ENCODE measurements at places on chromosomes 3 and 15.

GRCh38 chr15:73760330-73761329 lies 7.5 kb upstream of the INSYN1 start:
- DNase-seq: no peak

GRCh38 chr3:31980530-31981205 lies 394 bp downstream of the OSBPL10 start:
- no peak for DNase-seq

- no peak for DNase-seq
Observed at GRCh38 chr3:35678643-35679161, 39.4 kb downstream of the ARPP21 start.

DNA sequence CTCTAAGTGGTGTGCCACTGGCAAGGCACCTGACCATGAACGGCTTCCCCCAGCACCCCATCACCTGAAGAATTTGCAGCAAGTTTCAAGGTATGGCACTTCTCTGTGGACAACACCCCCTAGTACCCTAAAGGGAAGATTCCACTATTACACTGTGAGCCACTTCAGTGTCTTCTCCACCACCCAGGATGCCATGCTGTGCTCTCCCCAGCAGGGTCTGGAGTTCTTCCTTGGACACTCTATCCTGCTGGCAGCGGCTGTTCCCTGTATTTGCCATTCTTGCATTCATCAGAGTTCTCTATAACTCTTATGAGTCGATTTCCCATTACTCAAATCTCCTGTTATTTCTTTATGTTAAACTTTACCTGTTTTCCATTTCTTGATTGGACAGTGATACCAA lies 33.9 kb upstream of the RNU6-1 start:
- DNase-seq: no peak

GRCh38 chr15:94930441-94930840 lies 699.1 kb downstream of the MCTP2 start:
- no peak for DNase-seq

- DNase-seq: no peak
Observed at GRCh38 chr3:192039593-192039992, 578.6 kb downstream of the PYDC2 start.

- no peak for DNase-seq
Observed at GRCh38 chr15:38894243-38894948, 329.8 kb upstream of the RASGRP1 start.

GRCh38 chr3:188581365-188581764 lies 427.4 kb downstream of the LPP start:
- no peak for DNase-seq

- DNase-seq: no peak
Observed at GRCh38 chr15:100175406-100176114, 166.2 kb downstream of the ADAMTS17 start.

DNA sequence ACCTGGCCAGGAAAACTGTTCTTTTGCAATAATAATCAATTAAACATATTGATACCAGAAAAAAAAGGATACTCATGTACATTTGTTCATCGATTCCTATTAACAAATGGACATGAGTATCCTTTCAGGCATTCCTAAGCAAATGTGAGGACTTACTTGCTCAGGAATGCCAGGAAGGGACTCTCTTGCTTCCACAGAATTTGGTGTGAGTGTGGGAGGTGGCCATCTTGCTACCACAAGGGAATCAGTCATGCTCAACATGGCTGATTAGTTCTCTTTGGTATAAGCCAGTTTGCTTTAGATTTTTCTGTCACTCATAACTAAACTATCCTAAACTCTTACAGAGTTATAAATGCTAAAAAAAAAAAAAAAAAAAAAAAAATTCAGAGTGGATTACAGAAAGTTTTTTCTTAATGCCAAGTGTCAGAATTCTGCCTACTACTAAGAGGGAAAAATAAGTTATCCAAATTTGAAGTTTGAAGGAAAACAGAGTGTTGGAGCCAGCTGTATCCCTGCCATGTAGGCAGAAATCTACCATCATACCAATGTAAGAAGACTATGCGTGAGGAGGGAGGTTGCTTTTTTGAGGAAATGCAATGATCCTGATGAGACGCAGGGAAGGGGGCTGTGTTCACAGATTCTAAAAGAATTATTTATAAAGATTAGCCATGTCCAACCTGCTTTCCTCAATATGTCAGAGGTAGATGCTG lies 98.7 kb downstream of the PLD1 start:
- DNase-seq: no peak

DNA sequence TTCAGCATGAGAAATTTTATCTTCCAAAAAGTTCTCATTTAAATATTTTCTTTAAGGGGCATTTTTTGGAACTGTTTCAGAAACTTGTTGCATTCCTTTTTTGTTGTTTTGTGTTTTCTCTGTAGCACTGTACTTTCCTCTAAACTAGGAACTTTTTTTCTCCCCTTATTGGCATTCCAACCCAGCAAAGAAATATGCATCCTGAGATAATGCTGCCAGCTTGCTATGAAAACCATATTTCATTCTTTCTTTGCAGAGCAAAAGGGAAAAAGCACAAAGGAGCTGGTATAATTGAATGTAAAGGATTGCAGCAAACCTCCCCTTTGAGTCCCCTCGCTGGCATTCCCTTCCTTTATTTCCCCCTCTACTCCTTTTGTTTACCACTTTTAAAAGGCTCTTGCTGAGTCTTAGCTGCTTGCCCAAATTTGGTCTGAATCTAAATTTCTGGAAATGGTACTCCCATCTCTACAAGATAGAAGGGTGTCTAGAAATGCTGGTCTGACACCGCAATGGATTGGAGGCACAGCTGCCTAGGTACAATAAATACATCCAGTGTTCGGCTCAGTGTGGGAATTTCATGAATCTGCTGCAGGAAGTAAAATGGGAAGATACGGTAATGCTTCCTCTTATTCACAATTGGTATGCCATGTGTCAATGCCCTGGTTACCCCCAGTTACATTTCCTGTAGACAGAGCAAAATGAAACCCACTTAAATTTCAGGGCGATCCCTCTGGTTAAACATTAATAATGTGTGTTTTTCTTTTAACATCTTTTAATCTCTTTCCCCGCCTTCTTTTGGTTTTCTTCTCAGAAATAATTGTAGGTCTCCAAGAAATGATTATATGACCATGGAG lies 156.6 kb downstream of the MEIS2 start:
- DNase-seq: no peak

- DNase-seq: no peak
Observed at GRCh38 chr3:53295410-53295809, 39.6 kb upstream of the TKT start.

- no peak for DNase-seq
Observed at GRCh38 chr3:14147617-14148016, 22.8 kb downstream of the TMEM43 start.

- DNase-seq: no peak
Observed at GRCh38 chr3:134323966-134324962, 50.0 kb downstream of the AMOTL2 start.

DNA sequence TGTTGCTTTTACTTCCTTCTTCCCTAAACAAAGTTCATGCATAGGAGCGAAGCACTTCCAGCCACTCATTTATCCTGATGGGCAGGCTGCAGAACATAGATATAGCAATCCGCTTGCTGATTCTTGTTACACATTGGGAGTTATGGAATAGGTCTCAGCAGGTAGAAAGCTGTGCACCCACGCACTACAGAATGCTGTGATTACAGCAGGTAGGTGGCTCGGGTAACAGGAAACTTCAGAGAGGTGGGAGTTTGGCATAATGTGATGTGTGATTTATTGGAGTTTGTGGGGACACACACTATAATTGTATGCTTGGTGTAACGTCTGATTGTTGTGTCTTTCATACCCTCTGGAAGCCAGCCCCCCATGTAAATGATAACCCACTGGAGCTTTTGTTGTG lies 99.2 kb upstream of the MEIS2 start:
- DNase-seq: no peak

GRCh38 chr15:74060251-74060650 lies 22.1 kb downstream of the GOLGA6A start:
- no peak for DNase-seq

DNA sequence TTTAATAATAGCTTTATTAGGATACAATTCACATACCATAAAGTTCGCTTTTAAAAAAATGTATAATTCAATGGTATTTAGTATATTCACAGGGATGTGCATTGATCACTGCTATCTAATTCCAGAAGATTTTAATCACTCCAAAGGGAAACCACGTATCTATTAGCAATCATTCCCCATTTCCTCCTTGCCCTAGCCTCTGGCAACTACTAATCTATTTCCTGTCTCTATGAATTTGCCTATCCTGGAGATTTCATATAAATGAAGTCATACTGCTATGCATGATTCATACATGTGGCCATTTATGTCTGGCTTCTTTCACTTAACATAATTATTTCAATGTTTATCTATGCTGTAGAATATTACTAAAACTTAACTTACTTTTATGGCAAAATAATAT lies 32.0 kb upstream of the CASR start:
- no peak for DNase-seq
